ENCODE measurements at places on chromosomes 3 and 15.

DNA sequence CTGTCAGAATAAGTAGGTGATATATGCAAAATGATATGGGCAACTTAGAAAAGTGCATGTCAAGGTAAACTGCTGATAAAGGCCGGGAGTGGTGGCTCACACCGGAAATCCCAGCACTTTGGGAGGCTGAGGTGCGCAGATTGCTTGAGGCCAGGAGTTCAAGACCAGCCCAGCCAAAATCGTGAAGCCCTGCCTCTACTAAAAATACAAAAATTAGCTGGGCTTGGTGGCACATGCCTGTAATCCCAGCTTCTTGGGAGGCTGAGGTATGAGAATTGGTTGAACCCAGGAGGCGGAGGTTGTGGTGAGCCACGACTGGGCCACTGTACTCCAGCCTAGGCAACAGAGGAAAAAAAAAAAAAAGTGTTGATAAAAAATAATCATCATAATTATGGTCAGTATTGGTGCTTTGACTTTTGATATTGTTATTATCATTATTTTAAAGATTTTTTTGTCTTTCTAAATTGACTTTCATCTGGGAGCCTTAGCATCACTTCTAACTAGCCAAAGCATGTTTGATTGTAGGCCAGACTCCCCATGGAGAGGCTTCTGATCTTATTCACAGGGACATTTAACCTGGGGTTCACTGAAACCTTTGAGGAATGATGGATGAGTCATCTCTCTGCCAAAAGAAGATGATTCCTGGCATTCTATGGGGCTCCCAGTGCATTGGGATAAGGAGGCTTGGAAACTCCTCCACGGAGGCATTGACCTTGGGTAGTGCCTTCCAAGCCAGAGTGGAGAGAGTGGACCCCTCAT is 5.6 kb downstream of the ZBTB38 start:
- DNase-seq = no peak

- DNase-seq = no peak
These were observed 226.2 kb upstream of the CTNNB1 start for GRCh38 chr3:40973141-40973540.

- DNase-seq = no peak
These were observed 78.6 kb upstream of the ROBO2 start for GRCh38 chr3:76961284-76961683.

DNA sequence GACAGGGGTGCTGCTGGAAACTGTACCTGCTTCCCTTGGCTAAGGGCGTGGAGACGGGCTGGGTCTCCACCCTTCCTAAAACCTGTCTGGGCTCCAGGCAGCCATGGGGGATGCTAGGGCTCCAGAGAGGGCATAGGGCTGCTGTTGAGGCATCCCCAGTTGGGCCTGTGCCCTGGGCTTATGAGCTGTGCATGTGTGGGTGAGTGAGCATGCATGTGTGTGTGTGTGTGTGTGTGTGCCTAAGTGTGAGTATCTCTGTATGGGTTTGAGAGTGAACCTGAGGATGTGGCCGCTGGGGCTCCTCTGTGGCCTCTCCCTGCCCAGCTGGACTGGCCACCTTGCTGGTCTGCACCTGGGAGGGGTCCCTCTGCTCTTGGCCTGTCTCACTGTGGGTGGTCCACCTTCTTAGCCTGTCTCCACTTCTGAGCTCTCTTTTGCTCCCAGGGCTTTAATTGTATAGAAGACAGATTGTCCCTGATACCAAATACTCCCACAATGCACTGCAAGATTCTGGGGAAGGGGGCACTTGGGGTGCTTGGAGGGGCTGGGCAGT is 11.9 kb upstream of the TMEM115 start:
- DNase-seq = peak; percentile 38

DNA sequence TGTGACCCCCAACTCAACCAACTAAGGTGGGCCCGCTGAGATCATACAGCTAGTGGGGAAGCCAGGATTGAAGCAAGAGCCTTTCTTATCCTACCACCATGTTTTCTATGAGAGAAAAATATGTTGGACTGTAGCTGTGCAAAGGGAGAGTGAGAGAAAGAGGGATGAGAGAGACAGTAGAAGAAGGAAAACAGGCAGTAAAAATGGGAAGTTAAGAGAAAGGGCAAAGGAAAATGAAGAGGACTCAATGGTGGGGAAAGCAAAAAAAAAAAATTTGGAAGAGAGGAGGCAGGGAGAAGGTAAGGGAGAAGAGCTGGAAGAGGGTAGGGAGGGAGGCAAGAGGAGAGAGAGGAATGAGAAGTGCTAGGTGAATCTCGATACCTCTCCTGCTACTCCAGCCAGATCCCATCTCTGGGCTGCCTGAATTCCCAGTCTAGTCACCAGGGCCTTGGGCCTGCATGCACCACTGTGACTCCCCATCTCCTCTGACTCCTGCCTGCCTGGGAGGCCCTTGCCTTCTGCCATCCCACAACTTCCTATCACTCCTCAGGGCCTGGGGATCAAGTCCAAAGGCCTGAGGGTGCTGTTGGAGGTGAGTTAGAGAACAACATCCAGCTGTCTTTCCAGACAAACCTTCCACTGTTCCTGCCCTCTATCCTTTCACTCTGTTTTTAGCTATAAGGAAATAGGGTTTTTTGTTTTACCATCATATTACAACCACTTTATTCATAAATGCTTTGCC is 15.7 kb downstream of the FAM81A start:
- DNase-seq = no peak

DNA sequence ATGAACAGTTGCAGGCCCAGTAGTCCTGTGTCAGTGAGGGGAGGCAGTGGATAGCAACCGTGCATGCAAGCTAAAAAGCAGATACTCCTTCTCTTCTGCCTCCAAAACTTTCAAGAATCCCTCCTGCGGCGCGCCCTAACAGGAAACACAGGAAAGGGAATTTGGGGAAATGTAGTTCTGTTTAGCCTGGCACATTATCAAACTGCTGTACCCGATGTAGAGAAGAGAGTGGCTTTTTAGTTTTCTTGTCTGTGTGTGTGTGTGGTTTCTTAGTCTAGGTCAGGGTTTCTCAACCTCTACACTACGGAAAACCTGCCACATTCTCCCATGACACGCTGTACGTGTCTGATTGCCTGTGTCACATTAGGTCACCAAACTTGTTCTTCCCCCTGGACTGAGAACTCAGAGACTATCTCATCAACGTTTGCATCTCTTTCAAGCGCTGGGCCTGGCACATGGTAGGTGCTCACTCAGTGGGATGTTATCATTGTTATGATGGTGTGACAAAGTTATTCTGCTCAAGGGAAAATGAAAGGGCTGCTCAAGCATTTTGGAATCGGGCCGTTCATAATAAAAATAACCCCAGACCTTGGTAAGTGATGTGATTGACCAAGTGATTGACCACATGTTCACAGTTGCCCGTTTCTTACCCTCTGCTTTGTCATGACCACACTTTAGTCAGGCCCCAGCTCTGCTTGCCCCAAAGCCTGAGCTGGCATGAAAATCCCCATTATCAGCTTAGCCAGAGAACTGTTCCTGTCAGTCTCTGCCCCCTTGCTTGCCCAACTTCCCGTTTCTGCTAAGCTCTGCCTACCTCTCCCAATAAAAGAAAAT is 33.2 kb downstream of the TM4SF4 start:
- DNase-seq = peak; percentile 34

- no peak for DNase-seq
These were observed 67.3 kb upstream of the MFGE8 start for GRCh38 chr15:88980498-88980897.

DNA sequence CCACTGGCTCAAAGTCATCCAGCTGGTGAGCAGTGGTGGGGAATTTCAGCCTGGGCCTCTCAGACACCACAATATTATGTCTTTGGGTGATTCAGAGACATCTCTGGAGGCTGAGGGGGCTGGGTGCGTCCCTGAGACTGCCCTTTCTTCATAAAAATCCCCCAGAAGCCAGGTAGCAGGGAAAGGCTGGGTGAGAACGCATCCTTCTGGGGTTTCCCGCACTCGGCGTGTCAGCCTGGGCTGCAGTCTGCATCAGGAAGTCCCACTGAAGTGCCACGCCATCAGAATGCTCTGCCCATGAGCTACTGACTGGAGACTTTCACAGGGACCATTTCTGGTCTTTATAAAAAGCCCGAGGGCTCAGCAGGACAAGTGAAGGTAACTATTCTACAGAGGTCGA is 148.8 kb upstream of the SLC6A11 start:
- DNase-seq = no peak

DNA sequence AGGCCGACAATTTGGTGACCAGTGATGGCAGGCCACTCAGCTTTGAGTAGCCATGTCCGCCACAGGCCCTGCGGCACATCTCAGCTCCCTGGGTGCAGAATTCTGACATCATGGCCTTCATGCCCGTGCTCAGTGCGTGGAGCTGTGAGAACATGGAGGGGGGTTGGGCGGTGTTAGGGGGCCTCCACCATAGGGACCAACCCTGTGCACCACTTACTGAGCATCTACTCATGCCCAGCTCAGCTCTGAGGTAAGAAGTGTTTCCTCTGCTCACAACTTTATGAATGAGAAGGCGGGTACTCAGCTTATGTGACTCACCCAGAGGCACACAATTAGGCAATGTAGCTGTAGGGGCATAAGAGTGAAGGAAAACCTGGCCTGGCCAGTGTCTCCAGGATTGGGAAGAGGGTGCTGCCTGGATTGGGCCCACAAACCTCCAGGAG is 10.5 kb downstream of the ACOX2 start:
- peak; percentile 90 for DNase-seq

DNA sequence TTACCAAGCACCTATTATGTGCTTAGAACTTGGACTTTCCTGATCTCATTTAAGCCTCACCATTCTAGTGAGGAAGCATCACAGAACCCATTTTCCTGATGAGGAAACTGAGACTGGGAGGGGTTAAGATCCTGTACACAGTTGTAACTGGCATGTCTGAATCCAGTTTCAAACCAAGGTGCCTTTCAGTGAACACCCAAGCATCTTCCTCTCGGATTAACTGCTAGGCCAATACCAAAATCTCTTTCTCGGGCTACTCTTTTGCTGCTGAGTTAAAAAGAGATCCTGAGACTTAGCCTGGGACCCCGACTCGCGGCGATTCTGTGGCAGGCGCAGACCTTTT is 578 bp upstream of the CEMIP start:
- DNase-seq = no peak

GRCh38 chr3:112273536-112273935 is 20.5 kb downstream of the SLC9C1 start:
- no peak for DNase-seq

Data from AG10803 (cell line).